Stimulated activated CD8-positive, alpha-beta memory T cell treated with anti-CD3 and anti-CD28 coated beads, Interleukin-4, amount 100 ng/mL, for 4 hours (primary cell): ENCODE measurements at places on chromosomes 4 and X.

GRCh38 chr4:55973650-55974049, 24.9 kb downstream of the CEP135 start:
- DNase-seq = no peak

GRCh38 chrX:42933187-42933586, 155.2 kb upstream of the PPP1R2C start:
- DNase-seq = no peak

DNA sequence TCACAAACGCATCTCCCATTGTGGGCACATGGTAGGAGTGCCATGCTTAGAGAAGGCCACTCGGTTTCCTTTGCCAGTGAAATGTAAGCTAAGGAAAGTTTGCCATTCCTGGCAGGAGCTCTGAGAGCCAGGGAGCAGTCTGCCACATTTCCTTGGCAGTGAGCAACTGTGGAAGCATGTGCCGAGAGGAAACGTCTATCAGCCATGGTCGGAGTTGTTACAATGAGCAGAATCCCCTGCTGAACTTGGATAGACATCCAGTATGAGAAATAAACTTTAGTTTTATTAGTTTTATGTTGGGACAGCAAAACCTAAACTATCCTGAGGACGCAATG, 51.1 kb downstream of the ENOPH1 start:
- no peak for DNase-seq

DNA sequence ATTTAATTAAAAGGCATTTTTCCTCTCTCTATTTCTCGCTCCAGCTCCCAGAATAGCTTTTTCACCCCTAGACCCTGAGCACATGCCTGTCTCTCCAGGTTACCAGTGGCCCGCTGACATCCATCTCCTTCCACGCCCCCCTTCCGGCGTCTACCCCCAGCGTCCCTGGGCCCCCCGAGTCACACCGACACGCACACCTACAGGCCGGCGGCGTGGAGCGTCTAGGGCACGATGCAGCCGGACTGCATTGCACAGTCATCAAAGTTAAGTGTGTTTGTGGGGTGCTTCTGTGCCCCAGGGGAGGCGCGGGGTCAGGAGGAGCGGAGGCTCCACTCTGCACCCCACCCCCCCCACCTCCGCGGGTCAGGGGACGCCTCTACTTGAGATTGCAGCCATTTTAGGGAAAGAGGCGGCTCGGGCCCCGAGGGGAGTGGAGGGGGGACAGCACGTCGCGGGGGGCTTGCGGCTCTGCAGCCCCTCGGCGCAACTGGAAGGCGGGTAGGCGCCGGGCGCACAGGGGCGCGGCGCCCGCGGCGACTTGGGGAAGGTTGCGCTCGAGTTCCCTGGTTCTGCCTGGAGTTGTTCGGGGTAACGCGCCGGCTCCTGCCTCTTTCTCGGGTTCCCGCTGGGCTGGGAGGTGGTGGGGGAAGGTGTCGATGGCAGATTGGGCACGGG, 112.7 kb downstream of the DHX15 start:
- DNase-seq = no peak

- DNase-seq = no peak
Measured at GRCh38 chrX:15758140-15758539, 20.1 kb downstream of the CA5B start.

- DNase-seq = no peak
Measured at GRCh38 chrX:136021160-136021559, 35.9 kb downstream of the SLC9A6 start.

DNA sequence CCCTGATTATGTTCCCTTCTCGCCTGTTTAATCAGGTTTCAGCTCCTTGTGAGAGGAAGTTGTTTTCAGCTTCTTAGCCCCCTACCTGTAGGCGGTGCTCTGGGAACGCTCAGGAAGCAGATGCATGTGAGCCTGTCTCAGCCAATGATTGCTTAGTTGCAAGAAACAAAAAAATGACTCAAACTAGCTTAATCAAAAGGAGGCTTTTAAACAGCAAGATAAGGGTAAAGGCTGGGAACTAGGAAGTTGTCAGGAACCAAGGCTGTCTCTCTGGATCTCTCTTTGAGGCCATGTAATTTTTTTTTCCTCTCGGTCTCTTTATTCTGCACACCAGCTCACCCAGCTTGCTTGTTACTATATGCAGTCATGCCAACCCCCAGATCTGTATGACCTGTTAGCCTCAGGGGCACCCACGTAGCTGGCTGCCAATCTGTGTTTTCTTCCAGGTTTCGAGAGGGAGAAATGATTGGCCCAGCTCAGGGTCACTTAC, 109.1 kb downstream of the PTTG2 start:
- no peak for DNase-seq

DNA sequence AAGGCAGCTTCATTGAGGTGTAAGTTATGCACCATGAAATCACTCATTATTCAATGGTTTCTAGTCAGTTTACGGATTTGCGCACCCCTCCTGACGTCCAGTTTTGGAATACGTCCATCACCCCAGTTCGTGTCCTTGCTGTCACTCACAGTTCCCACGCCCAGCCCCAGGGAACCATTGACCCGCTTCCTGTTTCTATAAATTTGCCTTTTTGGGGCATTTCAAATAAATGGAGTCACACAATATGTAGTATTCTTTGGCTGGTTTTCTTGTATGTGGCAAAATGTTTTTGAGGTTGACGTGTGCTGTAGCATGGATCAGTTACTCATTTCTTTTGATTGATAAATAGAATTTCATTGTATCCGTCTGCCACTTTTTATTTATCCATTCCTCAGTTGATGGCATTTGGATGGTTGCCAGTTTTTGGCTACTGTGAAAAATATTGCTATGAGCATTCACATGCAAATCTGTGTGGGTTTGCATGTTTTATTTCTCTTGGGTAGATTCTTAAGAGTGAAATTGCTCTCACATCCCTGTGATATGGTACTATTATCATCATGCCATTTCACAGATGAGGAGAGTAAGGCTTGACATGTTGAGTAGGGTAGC, 18.4 kb upstream of the SORCS2 start:
- no peak for DNase-seq

- DNase-seq = no peak
Measured at GRCh38 chrX:139889760-139890159, 43.1 kb downstream of the ATP11C start.

GRCh38 chrX:134685668-134686067, 27.4 kb upstream of the PLAC1 start:
- DNase-seq = no peak

- DNase-seq = no peak
Measured at GRCh38 chrX:34943235-34943634, 639 bp downstream of the FAM47B start.

- DNase-seq = no peak
Measured at GRCh38 chr4:152776352-152776751, 3.2 kb downstream of the TIGD4 start.

GRCh38 chr4:15295421-15296162, 132.2 kb upstream of the C1QTNF7 start:
- no peak for DNase-seq
